Activated CD8-positive, alpha-beta memory T cell treated with anti-CD3 and anti-CD28 coated beads for 24 hours (primary cell): ENCODE measurements at places on chromosomes 7 and 10.

GRCh38 chr7:83005410-83005809, 157.3 kb downstream of the PCLO start:
- no peak for DNase-seq

DNA sequence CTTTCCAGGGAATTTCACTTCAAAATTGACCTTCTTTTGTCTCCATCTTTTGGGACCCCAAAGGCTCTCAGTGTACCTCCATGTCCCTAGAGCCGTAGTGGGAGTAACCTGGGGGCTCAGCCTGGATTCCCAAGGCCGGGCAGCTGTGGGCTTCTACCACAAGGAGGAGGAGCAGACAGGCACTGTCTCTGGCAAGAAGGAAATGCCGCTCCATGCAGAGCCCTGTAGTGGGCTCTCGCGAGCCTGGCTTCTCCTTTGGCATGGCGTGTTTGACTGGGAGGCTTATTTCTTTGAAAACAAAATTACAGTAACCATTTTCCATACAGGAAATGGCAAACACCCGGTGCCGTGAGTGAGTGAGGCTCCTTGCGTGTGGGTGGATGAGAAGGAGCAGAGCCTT, 76.8 kb upstream of the FAM180A start:
- DNase-seq, result no peak

GRCh38 chr7:26440233-26441001, 148.8 kb downstream of the SNX10 start:
- no peak for DNase-seq

DNA sequence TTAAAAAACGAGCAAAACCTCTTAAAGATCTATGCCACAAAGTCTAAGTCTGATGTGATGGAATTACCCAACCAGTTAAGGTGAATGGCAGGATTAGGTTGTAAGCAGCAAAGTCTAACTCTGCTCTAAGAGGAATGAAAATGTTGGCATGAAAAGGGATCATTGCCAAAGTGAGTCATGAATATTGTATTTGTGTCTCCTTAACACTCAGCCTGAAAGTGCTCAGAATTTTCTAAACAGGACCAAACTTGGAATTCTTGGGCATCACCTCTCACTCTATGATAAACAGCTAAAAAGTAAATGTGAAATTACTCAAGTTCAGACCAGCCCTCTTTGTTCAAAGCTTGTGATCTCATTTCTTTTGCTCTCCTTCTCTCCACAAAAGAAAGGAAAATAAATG, 27.0 kb downstream of the PPP1R3A start:
- DNase-seq, result no peak

DNA sequence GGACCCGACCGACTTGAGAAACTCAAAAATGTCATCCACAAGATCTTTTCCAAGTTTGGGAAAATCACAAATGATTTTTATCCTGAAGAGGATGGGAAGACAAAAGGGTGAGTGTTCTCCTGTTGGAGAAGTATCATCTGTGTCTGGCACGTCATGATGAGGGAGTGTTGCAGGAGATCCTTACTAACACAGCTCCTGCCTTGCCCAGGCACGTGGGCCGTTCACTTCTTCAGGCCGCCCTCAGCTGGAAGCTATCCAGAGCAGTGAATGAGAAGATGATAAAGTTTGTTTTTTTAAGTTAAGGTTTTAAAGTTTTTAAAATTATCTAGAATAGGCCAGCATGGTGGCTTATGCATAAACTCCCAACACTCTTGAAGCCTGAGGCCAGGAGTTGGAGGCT, 6.2 kb downstream of the EIF3B start:
- no peak for DNase-seq

- no peak for DNase-seq
These were observed 72.8 kb downstream of the GNA12 start for GRCh38 chr7:2771274-2771731.

GRCh38 chr7:17965603-17966002, 25.3 kb upstream of the SNX13 start:
- no peak for DNase-seq

- no peak for DNase-seq
These were observed 123.7 kb upstream of the FAM3C start for GRCh38 chr7:121519548-121520521.
